ENCODE measurements at places on chromosomes 6 and 20.

DNA sequence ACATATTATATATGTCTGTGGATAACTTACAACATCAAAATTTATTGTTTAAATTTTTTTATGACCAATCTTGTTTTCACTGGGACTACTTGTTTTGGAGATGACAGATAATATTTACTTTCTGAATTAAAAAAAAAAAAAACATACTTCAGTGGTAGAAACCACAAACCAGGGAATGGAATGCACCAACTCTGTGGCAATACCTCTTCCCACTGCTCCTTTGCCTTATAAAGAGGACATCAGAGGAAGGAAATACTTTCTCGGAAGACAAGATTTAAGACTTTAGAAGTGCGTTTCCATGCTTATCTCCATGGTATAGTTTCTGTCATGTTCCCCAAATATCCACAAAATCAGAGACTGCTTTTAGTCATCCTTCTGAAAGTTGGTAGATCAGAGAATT is 1241.1 kb upstream of the EYS start:
- DNase-seq, result no peak

GRCh38 chr6:24307881-24308280 is 50.0 kb downstream of the DCDC2 start:
- DNase-seq, result no peak

GRCh38 chr20:5160882-5161281 is 34.1 kb downstream of the CDS2 start:
- DNase-seq, result no peak

DNA sequence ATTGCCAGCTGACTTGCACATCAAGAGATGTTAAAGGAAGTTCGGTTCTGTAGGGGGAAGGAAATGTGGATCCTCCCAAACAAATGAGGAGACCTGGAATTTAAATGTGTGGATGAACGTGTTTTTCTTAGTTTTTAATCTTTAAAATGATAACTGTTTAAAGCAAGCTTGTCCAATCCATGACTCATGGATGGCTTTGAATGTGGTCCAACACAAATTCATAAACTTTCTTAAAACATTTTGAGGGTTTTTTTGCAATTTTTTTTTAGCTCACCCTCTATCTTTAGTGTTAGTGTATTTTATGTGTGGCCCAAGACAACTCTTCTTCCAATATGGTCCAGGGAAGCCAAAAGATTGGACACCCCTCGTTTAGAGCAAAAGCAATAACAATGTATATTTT is 12.6 kb downstream of the TUBB2B start:
- DNase-seq, result no peak
